ENCODE measurements at places on chromosomes 7 and 10. TPM values are rescaled to one million over a fixed set of nuclear protein-coding genes. Genes with fewer than 3 reads are reported as not detected.

DNA sequence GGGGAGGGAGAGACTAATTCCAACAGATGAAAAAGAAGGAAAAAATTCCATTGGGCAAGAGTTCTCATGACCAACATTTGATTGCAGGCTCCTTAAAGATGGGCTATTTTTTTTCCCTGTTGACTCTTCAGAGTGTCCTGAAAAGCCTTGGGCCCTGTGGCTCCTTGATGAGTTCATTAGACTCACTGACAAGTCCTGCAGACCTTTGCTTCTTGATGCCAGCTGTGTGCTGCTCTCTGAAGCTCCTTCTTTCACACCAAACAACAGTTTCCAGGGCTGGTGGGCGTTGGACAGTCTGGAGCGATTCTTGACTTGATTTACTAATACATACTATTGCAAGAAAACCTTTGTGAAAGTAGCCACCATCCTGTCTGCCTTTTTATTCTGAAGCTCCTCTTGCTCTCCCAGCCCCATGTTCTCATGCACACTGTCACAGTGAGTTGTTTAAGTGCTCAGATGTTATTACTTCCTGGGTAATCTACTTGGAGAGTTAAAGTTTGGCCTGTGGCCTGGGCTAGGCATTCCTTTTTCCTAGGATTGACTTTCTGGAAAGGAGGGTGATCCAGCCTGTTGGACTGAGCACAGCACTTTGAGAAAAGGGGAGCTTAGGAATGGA, 250.3 kb downstream of the PTEN start:
- H3K36me3 ChIP-seq = no peaks in the 10 kb centered on the region
- H3K4me3 ChIP-seq = no peak overlapping the region
- H3K27ac ChIP-seq = no peak overlapping the region
- H3K27me3 ChIP-seq = no peaks in the 10 kb centered on the region
- no peaks in the 10 kb centered on the region for H3K4me1 ChIP-seq

SPDYE2 gene
- 0.34 TPM for total RNA-seq

GPR158 gene
- total RNA-seq = 0.97 TPM

HMX2 gene
- total RNA-seq = not detected

DNA sequence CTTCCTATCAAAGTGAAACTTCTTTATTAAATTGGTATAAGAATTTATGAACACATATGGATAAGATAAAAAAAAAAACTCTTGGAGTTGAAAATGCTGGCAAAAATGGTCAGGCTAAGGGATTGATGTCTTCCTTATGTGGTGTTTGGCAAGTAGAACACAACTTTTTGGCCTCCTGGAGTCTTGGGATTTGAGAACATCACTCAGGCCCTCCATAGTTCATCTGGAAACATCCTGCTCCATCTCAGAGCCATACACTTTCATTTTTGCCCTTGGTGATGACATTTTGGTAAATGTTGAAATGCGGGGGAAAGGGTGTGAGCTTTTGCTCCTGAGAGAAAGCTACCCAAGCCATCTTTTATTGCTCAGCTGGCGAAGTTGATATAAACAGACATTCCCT, 27.5 kb upstream of the BTBD16 start:
- H3K4me1 ChIP-seq = no peaks in the 10 kb centered on the region
- no peak for DNase-seq
- no peak overlapping the region for H3K27ac ChIP-seq
- H3K4me3 ChIP-seq = no peak overlapping the region

DNA sequence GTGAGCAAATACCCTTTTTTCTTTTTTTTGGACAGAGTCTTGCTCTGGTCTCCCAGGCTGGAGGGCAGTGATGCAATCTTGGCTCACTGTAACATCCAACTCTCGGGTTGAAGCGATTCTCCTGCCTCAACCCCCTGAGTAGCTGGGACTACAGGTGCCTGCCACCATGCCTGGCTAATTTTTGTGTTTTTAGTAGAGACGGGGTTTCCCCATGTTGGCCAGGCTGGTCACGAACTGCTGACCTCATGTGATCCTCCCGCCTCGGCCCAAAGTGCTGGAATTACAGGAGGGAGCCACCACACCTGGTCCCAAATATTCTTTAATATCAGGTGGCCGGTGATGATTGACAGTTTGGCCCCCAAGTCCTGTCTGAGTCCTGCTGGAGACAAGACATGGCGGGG, 6.6 kb downstream of the LAT2 start:
- no peaks in the 10 kb centered on the region for H3K4me1 ChIP-seq
- no peak overlapping the region for H3K27ac ChIP-seq
- H3K36me3 ChIP-seq = no peaks in the 10 kb centered on the region
- DNase-seq = no peak

DNA sequence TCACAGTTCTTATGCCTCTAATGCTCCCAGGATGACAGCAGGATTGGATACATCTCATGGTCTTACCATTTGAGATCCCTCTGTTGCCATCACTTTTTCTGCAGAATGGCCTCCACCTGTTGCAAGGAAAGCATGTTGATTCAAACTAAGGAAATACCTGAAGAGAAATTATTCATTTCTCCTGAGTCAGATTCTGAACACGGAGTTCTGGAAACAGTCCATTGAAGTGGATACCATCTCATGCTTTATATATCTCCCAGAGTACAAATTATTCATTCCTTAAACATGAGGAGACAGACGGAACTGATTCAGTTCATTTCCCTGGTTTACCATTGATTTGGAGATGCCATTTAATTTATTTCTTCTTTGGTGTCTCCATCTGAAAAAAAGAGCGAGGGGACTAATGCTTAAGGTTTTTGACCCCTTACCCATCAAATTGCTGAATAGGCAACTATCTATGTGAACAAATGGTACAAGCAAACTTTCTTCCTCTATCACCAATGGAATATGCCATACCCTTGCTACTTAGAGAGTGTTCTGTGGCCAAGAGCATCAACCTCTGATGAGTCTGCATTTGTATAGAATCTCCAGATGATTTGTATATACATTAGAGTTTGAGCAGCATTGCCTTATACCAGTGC, 305.0 kb upstream of the LRGUK start:
- no peak for DNase-seq
- H3K4me1 ChIP-seq = peaks cover 3% of the 10 kb centered on the region
- H3K4me3 ChIP-seq = no peak overlapping the region
- H3K27ac ChIP-seq = no peak overlapping the region
- H3K36me3 ChIP-seq = no peaks in the 10 kb centered on the region

MKI67 gene
- total RNA-seq = 2.8 TPM

GRCh38 chr10:14116021-14116420, 214.7 kb downstream of the FRMD4A start:
- H3K4me3 ChIP-seq = no peak overlapping the region
- no peak for DNase-seq
- no peak overlapping the region for H3K27ac ChIP-seq
- no peaks in the 10 kb centered on the region for H3K36me3 ChIP-seq

- no peak for DNase-seq
- H3K4me3 ChIP-seq = no peak overlapping the region
- H3K4me1 ChIP-seq = peaks cover 3% of the 10 kb centered on the region
- no peaks in the 10 kb centered on the region for H3K36me3 ChIP-seq
- peaks cover 2% of the 10 kb centered on the region for H3K27me3 ChIP-seq
Observed at GRCh38 chr10:5284311-5285057, 80.3 kb upstream of the UCN3 start.

HOXA6 gene
- total RNA-seq = 7.7 TPM

DNA sequence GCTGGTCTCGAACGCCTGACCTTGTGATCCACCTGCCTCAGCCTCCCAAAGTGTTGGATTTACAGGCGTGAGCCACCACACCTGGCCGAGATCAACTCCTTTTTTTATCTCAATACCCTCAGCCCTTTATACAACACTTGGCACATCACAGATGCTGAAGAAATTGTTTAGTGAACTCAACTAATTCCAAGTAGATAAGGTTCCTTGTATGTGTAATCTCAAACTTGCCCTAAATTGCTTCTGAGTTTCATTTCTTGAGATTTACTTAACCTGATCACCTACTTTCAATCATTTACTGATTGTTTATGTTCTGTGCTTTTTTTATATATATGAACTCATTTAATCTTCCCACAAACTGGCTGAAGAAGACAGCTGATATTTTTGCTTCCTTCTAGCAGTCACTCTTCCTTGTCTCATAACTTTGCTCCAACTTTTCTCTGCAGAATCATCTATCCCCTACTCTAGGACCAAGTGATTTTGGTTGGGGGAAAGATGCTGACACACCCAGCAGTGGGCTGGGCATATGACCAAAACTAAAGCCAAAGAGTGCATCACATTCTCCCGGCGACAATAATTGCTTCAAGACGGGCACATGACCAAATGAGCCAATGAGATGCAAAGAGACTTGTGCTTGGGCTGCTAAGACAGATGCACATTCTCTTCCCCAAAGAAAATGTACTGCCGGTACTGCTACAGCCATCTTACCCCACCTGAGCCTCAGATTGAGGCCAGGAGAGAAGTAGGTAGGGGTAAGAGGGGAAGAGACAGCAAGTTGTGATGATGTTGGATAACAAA, 40.3 kb upstream of the ARID5B start:
- no peaks in the 10 kb centered on the region for H3K27me3 ChIP-seq
- no peak for DNase-seq
- no peaks in the 10 kb centered on the region for H3K36me3 ChIP-seq

DNA sequence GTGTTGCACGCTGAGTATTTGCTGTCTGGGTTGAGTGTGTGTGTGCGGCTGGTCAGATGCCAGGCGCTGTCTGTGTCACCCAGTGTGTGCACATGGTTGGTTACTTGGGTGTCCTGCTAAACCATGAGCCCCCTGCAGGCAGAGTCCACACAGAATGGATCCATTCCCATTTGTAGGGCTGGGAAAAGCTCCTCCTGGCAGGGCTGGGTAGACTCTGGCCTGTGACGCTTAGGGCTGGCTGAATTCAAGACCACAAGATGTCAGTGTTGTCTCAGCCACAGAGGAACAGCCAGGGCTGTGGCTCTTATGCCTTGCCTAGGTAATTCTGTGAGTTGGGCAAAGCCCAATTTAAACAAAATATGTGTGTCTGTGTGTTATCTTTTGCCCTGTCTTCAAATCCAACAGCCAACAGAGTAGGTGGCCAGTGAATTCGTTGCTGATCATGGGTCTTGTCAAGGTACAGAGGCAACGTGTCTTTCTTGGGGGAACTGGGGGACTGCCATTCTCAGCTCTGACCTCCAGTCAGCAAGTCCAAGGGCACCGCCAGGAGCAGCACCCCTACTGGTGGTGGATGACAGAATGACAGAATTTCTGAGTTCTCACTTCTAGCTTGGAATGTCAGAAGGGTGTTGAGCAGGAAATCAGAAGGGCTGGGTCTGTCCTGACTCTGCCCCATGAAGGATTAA, 285.1 kb downstream of the CCSER2 start:
- DNase-seq = peak; percentile 68
- H3K36me3 ChIP-seq = no peaks in the 10 kb centered on the region
- peaks cover 6% of the 10 kb centered on the region for H3K27me3 ChIP-seq
- H3K4me3 ChIP-seq = no peak overlapping the region
- H3K27ac ChIP-seq = no peak overlapping the region

SPDYE9 gene
- total RNA-seq = 0.11 TPM

STN1 gene
- total RNA-seq = 41.6 TPM

- no peaks in the 10 kb centered on the region for H3K27me3 ChIP-seq
- H3K36me3 ChIP-seq = peaks cover 7% of the 10 kb centered on the region
- DNase-seq = no peak
- H3K4me3 ChIP-seq = no peak overlapping the region
- H3K27ac ChIP-seq = peak overlapping the region; percentile 44
- peaks cover 6% of the 10 kb centered on the region for H3K4me1 ChIP-seq
Observed at GRCh38 chr10:24215196-24215595, 6.3 kb downstream of the KIAA1217 start.

- no peaks in the 10 kb centered on the region for H3K27me3 ChIP-seq
- H3K4me3 ChIP-seq = no peak overlapping the region
- no peaks in the 10 kb centered on the region for H3K36me3 ChIP-seq
- peaks cover 44% of the 10 kb centered on the region for H3K4me1 ChIP-seq
- DNase-seq = peak; percentile 97
- no peak overlapping the region for H3K27ac ChIP-seq
Observed at GRCh38 chr10:78366663-78367411, 333.2 kb downstream of the RPS24 start.

FAM237B gene
- total RNA-seq = not detected

DNA sequence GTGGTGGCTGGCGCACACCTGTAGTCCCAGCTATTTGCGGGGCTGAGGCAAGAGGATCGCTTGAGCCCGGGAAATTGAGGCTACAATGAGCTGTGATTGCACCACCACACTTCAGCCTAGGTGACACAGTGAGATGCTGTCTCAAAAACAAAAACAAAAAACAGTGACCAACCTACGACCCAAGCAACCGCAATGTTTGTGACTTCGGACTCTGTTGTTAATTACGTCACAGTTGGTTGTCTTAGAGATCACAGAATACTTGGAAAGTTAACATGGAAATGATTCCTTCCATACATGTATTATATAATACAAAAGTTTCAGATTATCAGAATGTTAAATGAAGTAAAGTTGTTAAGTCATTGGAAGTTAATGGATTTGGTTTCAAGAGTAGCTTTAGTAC, 106.2 kb downstream of the REEP3 start:
- H3K27ac ChIP-seq = peak overlapping the region; percentile 64
- no peak overlapping the region for H3K4me3 ChIP-seq
- no peaks in the 10 kb centered on the region for H3K4me1 ChIP-seq
- no peaks in the 10 kb centered on the region for H3K36me3 ChIP-seq
